ENCODE measurements at places on chromosomes 5 and 9.
A peak's percentile ranks its signal among the peaks of the same experiment; 100 is the strongest.

- no peak for DNase-seq
These were observed 56.8 kb downstream of the PTCH1 start for GRCh38 chr9:95459851-95460517.

DNA sequence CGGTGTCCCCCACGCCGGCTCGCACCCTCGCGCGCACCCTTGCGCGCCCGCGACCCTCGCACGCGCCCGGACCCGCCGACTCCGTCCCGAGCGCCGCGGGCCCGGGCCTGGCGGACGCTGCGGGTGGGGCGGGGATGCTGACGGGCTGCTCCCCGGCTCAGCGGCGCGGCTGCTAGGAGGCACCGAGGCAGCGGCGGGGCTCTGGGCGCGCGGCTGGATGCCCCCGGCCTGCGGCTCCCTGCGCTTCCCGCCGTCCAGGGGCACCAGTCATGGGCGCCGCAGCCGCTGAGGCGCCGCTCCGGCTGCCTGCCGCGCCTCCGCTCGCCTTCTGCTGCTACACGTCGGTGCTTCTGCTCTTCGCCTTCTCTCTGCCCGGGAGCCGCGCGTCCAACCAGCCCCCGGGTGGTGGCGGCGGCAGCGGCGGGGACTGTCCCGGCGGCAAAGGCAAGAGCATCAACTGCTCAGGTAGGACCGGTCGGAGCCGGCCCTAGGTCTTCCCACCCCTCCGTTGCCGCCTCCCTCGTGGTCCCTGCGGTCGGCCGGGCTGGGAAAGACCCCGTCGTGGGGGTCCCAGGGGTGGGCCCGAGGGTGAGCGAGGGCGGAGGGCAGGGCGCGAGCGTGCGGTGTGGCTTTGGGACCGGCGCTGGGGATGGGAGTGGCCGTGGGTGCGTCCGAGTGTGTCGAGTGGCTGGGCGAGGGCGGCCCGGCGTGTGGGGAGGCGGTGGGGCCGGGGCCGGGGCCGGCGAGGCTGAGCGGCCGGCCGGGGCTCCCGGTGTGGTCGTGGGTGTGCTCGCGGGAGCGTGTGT, 530 bp downstream of the TMEFF1 start:
- peak; percentile 16 for DNase-seq

DNA sequence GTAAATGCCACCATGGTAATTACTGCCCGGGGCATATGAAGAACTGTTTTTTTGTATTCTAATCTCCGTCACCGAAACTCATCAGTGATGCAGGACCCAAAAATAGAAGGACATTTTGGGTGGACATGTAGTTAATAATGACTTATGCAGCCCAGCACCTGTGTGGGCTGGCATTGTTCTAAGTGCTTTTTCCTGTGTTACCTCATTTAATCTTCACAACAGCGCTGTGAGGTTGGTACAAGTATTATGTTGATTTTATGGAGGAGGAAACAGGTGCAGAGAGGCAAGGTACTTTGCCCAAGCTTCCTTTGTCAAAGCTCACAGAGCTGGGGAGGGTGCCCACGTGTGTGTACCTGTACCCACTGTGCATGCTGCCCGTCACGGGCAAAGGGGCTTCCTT, 58.4 kb downstream of the DAPK1 start:
- DNase-seq, result no peak

- no peak for DNase-seq
These were observed 47.2 kb downstream of the STOM start for GRCh38 chr9:121322737-121323448.

GRCh38 chr5:139914218-139914807, 118.7 kb downstream of the PSD2 start:
- no peak for DNase-seq

DNA sequence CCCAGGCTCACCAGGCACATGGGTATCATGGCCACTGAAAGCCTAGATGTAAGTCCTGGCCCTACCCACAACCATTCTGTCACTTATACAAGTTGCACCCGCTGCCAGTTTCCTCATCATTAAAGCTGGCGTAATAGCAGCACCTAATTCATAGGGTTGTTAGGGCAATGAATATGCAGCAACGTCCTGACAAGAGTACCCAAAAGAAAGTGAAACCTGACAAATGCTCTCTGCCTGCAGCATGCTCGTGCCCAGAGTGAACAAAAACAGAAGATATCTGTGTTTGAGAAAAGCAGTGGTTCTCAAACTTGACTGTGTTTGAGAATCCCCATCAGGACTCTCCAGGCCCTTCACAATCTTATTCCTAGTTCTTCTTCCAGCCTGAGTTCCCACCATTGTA, 632.4 kb downstream of the SEMA5A start:
- DNase-seq, result no peak

DNA sequence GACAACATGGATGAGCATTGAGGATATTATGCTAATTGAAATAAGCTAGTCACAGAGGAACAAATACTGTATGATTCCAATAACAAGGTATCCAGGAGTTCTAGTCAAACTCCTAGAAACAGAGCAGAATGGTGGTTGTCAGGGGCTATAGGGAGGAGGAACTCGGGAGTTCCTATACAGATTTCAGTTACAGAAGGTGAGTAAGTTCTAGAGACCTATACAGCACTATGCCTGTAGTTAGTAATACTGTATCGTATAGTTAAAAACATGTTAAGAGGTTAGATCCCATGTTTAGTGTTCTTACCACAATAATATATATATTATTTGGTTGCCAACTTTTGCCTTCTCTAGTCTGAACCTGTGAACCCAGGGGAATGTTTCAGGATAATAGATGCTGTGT, 7.9 kb upstream of the OXCT1 start:
- no peak for DNase-seq

GRCh38 chr5:158082696-158083287, 223.8 kb upstream of the CLINT1 start:
- no peak for DNase-seq

DNA sequence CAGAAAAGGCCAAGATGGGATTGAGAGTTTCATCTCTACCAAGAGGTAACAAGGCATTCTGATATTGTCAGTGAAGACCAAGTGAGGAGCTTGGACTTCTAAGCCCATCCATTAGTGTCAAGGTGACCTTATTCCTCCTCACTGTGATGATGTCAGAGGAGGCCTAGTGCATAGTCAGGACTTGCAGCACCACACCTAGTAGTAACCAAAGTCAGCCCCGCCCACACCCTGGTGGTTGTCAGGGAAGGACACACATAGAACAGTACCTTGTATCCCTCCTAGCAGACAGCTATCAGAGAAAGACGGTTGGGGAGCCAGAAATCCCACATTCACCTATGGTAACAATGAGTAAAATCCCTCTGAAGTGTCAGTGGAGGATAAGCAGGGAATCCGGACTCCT, 111.7 kb downstream of the AP3B1 start:
- DNase-seq, result no peak

GRCh38 chr5:78699552-78700153, 51.1 kb upstream of the LHFPL2 start:
- DNase-seq, result no peak

GRCh38 chr5:32581010-32581785, 4.2 kb upstream of the SUB1 start:
- no peak for DNase-seq

GRCh38 chr9:75636427-75637045, 253.9 kb upstream of the PCSK5 start:
- no peak for DNase-seq

GRCh38 chr5:83331842-83332241, 139.7 kb upstream of the VCAN start:
- DNase-seq, result no peak

DNA sequence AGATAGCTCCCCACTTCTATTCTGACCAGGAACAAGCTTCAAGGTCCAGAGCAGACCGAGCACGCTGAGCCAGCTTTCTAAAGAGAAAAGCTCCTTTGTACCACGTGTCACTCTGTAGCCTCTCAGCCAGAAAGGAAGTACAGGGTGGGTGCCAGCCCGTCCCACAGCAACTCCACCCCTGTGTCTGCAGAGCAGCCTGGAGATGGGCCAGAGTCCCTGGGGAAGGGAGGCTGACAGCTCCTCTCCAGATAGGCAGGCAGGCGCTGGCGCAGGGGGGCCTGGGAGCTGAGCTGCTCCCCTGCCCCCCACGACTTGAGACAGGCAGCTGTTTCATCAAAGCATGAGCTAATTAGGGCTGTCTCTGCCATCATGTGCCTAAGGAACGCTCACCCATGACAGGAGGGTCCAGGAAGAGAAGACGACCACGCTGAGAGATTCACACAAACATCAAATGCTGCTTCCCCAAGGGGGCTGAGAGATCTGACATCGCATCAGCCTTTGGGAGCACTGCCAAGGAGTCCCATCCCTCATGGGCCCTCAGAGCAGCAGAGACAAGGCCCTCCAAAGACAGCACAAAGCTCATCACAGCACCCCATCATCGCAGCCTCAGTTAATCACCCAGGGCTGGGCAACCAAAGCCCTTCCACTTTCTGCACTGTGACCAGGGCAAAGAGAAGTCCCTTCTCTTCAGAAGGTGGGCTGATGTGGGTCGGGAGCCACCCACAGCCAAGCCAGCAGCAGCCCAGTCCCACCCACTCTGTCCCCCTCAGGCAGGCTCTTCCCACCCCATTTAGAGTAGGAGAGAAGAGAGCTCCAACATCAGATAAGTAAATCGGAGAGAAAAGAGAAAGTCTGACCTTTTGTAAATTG, 78.5 kb upstream of the LRRTM2 start:
- peak; percentile 29 for DNase-seq

- no peak for DNase-seq
These were observed 62.2 kb downstream of the RANBP17 start for GRCh38 chr5:170923910-170924620.

- DNase-seq, result no peak
These were observed 106.3 kb downstream of the C9orf152 start for GRCh38 chr9:110101531-110102161.

DNA sequence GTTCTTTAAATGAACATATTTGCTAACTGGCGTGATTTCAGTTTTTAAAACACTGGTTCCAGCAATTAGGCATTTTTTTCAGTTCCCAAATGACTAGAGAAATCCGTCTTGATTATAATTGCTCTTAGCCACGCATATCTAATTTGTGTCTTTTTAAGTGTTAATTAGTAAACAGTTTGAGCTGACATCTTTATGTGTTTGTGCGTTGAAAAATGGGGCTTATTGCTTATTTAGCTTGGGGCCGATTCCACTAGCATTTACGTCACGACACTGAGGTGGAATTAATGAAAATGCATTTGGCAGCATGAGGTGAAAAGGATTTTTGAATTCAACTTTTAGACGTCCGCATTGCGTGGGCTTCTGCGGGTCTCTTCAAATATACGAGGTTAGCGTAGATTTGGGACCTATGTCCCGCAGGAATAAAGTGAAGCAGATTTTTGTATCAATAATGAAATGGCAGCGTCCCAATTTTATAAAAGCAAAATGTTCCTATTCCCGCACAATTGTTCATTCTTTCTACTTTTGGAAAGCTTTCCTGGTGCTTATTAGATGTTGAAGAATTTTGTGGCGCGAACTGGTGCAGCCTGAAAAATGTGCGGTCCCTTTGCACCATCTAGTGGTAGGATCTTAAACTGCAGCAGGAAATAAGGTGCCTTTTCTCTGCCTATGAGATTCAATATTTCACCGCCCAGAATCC, 122.7 kb upstream of the LMX1B start:
- peak; percentile 59 for DNase-seq

- no peak for DNase-seq
These were observed 468.1 kb downstream of the KCTD16 start for GRCh38 chr5:144638787-144639186.

DNA sequence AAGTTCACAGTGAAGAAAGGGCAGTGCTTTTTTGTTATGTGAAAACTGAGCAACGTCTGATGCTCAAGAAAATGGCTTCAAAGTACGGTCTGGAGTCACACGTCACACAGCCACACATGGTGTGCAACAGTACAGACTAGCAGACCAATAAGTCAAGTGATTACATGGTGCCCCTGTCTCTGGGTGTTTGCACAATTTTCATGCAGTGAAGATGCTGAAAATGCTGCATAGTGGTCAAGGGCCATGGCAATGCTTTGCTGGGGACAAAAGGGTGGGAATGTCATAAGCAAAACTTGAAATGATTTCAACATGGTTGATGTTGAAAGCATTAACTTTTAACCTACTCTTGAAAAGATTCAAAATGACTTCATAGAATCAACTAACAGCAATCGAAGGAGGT, 231.2 kb downstream of the EBF1 start:
- DNase-seq, result no peak

DNA sequence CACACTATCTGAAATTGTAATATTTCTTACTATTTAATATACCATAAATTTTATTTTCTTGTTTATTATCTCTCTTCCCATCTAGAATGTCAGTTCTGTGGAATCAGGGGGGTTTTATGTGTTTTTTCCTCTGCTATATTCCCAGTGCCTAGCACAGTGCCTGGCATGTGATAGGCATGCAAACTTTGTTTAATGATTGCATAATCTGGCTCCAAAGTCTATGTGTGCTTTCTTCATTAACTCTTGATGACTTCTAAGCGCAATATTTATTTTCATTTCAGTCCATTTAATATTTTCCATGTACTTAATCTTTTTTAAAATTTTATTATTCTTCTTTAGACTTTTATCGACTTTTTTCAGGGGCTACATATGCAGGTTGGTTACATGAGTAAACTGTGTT, 60.4 kb upstream of the CDK5RAP2 start:
- no peak for DNase-seq

GRCh38 chr5:81359108-81359507, 34.8 kb downstream of the ACOT12 start:
- no peak for DNase-seq

GRCh38 chr5:138666226-138666742, 86.9 kb upstream of the CTNNA1 start:
- no peak for DNase-seq

DNA sequence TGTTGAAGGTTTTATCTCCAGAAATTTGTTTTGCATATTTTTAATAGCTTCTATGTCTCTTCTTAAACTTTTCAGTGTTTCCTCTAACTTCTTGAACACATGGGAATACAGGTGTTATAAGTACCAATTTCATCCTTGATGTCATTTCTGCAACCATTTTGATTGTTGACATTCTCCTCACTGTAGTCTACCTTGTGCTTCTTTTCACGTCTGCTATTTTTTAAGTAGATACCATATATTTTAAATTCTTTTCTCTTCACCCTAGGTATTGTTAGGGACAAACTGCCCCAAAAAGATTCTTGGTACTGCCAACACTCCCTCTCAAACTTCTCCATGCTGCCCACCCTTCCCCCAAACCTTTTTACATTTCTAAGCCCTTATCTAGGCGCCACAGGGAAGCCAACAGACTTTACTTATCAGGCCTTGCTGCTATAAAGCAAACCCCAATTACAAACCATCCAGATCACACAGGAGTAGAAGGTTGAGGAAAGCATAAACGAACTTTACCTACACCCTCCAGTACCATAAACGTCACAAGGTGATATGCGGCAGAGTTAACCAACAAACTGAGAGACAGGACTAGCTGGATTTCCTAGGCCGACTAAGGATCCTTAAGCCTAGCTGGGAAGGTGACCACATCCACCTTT, 1165.3 kb downstream of the TAF11L14 start:
- no peak for DNase-seq

Measured in naive thymus-derived CD4-positive, alpha-beta T cell (primary cell).